ENCODE measurements at places on chromosomes 3 and 15.

- no peak for DNase-seq
Measured at GRCh38 chr3:4674216-4674615, 181.1 kb downstream of the ITPR1 start.

- DNase-seq, result no peak
Measured at GRCh38 chr15:93477721-93478120, 388.7 kb upstream of the RGMA start.

DNA sequence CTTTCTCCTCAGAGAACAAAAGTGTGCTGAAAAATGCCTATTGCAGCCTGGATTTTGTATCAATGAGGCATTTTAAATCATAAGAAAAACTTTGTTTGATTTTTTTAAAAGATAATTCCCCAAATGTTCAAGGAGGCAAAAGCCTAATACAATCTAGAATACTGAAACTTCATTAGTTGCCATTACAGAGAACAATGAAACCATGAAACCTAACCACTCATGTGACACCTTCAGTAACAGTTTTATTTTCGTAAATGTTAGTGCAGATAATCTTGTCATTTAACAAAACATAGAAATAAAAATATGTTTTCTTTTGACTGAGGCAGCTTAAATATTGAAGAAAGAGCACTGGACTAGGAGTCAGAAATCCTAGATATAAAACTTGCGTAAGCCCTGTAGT lies 655.9 kb downstream of the RBMS3 start:
- DNase-seq, result no peak

GRCh38 chr3:7630351-7630911 lies 769.5 kb downstream of the GRM7 start:
- no peak for DNase-seq

GRCh38 chr3:10983219-10983916 lies 9.2 kb upstream of the SLC6A1 start:
- DNase-seq, result no peak

- no peak for DNase-seq
Measured at GRCh38 chr15:70160267-70160666, 62.5 kb upstream of the TLE3 start.

DNA sequence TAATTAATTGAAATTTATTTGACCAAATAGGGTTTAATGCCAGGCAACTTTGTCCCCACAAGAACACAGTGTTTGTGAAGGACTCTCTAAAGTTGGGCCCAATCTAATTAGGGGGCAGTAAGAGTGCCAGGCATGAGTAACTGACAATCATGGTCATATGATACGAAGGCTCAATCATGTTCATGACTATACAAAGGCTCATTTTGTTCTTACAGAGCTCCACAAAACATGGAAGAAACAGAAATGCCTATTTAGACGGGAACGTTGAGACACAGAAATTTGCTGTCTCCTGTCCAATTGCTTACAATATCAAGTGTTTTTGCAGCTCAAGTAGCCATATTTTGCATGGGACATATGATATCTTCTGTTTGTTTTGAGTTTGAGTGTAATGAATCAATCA lies 391.1 kb downstream of the SI start:
- DNase-seq, result no peak

DNA sequence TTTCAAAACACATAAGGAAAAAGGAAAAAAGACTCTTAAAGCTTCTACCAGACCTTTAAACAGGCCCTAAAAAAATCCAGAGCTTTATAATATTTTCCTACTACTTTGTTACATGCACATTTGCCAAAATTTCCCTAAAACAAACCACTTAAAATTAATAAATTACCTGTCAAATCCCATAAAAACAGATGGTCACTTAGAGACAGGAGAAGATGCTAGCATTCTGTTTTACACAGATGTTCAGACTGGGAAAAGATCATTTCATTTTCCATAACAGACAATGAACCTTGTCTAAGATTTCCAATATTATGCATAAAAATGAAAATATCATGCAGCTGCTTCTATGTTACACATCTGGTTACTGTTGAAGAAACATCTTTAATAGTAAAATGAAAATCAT lies 66.6 kb downstream of the SUCLG2 start:
- DNase-seq, result no peak

DNA sequence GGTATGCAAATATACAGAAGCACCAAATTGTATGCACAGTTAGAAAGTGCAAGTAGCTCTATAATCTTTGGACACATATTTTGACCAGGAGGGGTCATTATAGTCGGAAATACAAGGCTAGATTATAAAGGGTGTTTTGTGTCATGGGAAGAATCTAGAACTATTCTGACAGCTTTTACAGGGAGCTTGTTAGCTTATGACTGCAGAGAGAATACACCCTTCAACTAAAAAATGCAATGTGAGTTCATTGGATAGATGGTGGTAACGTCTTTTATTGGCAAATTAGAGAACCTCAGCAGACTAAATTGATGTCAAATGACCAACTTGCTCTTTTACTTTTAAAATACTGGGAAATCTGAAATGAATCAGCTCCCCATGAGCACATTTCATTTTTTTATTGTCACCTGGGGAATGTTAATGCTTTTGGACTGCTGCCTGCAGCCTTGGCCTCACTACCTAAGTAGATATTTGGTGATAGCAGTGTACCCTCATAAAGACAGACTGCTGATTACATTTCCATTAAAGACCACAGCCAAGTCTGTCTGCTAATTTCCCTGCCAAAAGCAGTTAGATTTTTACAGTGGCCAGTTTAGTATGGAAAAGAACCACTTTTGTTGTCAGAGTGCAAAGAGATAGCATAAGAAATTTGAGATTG lies 515.9 kb upstream of the DPPA4 start:
- DNase-seq, result no peak

DNA sequence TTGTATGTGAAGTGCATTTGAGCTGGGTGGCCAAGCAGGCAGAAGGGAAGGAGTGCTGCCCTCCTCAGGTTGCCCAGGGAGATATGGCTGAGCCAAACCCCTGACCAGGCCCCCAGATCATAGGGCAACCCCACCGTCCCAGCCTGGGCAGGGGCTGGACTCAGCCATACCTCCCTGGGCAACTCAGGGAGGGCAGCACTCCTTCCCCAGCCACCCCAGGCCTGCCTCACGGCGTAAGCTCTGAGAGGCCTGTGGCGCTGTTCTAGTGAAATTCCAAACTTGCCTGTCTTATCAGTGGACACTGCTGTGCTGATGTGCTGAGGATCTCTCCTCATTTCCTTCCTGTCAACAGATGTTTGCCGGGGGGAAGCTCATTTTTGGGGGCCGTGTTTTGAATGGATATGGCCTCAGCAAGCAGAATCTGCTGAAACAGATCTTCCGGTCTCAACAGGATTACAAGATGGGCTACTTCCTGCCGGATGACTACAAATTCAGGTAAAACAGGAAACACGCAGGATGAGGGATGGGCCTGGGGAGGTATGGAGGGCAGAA lies 57.6 kb upstream of the FGD5 start:
- DNase-seq, result no peak

DNA sequence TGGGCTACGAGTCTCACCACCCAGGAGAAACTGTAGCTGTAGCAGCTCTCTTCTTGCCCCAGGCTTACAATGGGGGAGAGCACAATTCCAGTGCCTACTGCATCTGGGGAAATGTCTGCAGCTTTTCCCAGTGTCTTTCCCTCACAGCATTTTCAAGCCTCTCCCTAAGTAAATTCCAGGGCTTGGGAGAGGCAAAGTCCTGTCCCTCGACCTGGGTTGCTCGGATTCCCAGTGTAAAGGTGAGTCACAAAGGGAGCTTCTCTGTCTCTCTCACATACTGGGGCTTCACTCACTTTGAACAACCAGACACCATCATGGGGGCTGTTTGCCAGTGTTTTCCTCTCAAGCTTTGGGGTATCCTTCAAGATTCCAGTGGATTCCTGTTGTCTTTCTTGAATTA lies 689.4 kb upstream of the NAALADL2 start:
- DNase-seq, result no peak

DNA sequence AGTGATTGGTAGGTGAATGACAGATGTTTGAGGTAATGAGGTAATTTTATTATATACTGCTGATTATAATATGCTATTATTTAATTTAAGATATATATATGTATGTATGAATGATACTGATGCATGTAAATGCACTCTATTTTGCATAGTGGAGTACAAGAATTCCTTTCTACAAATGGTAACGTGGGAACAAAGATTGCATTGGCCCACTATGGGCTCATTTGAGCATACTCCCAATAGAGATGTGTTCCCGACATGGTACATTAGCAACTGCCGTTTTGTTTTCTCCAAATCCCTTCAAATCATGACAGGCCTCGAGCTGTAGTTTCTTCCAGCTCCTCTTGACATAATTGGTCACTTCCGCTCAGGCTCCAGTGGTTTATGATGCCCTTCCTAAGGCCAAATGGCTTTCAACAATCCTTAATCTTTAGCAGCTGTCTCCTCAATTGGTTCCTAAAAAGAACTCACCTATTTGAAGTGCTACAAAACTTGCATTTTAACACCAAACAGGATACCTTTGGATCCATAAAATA lies 266.1 kb downstream of the ADAMTSL3 start:
- DNase-seq, result no peak

GRCh38 chr3:50395070-50395860 lies 35.9 kb upstream of the TMEM115 start:
- DNase-seq, result no peak

DNA sequence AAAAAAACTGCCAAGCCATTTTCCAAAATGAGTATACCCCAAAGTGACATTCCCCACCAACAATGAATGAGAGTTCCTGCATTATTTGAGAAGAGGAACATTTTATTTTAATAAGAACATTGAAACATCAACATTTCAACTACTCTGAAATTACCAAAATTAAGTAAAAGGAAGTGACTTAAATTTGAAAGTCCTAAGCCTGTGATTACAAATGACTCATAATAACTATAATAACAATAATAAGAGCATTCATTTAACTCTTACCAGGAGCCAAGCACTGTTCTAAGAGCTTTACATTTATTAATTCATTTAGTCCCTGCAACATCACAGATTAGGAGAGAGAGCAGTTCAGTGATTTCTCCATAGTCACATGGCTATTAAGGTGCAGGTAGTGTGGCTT lies 32.4 kb downstream of the LRRC28 start:
- no peak for DNase-seq

DNA sequence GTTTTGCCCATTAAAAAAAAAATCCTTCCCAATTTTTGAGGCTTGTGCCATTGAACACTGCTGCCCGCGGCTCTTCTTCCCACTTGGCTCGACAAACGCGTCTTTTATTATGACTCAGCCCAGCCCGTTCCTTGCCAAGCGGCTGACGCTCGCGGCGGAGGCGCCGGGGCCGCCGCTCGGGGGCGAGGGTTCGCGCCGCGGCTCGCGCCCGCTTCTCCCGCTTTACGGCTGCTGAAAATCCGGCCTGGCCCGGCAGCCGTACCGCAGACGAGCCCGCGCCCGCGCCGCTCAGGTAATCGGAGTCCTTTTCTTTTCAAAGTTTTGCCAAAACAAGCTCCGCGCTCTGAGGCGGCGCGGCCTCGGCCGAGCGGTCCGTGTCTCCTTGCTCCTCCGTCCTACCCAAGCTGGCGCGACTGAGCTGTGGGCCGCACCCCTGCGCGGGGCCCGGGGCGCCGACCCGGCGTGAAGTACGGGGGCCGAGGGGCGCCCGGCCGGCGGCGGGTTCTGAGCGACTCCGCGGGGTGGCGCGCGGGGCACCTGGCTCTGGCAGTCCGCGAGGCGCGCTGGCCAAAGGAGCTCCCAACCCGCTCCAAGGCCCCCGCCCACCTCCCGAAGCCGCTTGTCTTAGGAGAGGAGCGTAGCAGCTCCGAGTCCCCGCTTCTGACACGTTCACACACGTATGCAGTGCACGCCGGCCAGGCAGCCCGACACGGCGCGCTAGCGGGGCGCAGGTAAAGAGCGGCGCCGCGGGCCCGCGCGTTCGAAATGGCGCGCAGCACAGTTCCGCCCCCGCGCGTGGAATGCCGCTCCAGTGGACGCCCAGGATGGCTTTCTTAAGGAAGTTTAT lies 418.2 kb upstream of the NAALADL2 start:
- DNase-seq, result peak; percentile 94

DNA sequence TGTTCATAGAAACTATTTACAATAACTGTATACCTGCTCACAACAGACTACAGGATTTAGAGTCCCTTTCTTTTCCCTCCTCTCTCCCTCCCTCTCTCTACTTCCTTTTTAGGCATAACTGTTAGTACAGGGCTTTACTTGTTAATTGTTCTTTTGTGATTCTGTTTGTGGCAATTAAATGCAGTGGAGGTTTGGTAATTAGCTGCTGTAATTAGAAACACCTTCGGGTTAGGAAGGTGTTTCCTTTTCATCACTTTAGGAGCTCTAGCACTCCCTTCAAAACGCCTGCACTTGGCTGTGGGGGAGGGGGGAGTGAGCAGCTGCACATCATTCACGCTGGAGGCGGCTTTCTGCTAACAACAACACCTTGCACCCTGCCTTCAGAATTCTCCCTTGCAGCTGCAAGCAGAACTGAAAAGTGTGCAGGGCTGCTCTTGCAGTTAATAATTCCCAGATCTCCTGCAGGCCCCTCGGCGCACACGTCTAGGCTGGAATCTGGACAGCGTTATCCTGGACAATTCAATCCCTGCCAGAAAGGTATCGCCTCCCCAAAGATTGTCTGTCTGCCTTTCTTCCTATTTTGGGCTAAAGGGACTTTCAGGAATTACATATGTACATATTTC lies 242.6 kb upstream of the RGMA start:
- no peak for DNase-seq

DNA sequence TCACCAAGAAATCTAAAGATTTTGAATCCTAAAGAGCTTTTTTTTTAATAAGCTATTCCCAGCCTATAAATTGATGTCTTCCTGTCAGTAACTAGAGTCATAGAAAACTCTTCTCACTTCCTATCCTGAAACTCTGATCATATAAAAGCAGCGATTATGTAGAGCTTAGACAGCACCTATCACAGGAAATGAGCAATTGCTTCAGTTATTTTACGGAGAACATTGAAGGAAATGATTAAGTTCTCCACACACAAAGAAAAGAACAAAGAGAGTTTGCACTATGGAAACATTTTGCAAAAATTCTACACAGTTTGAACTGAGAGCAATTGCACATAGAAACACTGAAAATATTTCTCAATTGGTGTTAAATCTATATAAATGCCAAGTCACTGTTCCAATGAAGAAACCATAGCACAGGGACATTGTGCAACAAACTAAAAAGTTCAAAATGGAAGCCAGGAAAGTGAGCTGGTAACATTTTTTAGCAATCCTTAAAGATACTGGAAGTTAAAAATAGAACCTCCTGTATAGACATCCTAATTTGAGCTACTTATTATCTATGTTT lies 291.5 kb upstream of the ARHGEF26 start:
- DNase-seq, result no peak

DNA sequence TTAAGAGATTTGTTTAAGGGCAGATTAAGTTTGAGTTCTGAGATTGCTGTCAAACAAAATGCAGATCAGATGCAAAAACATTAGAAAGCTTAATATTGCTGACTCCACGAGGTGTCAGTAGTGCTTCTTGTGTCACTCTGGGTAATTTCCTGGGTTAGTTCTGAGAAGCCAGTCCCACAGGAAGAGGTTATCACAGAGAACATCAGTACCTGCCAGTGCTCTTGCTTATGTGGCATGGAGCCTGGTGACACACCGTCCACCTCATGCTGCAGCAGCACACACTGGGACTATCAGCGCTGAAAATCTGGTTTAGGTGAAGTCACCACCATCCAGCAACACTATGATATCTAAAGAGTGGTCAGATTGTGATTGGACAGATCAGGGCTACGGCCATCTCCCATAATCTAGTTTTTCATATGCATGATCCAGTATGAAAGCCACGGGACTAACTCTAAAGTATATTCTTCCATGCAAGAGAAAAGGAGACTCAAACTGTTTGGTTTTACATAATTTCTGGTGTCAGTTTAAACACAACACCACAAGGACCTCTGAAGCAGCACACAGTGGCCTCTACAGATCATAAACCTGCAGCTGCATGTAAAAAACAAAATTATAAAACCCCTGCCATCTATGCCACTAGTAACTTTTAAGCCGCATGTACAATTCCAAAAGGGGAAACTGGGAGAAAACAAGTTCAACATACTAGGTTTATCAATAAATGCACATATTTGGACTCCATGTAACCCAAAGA lies 36.1 kb upstream of the MYO5C start:
- DNase-seq, result no peak
